Activated T-helper 17 cell treated with anti-CD3 and anti-CD28 coated beads, Interleukin-2, amount 50 U/mL, for 72 hours (primary cell): ENCODE measurements at places on chromosomes 7 and 10.

GRCh38 chr10:88866454-88866853 is 13.6 kb upstream of the STAMBPL1 start:
- H3K4me3 ChIP-seq: no peak overlapping the region
- no peak overlapping the region for H3K27ac ChIP-seq
- no peak for ATAC-seq
- no peaks in the 10 kb centered on the region for H3K4me1 ChIP-seq
- no peaks in the 10 kb centered on the region for H3K36me3 ChIP-seq

DNA sequence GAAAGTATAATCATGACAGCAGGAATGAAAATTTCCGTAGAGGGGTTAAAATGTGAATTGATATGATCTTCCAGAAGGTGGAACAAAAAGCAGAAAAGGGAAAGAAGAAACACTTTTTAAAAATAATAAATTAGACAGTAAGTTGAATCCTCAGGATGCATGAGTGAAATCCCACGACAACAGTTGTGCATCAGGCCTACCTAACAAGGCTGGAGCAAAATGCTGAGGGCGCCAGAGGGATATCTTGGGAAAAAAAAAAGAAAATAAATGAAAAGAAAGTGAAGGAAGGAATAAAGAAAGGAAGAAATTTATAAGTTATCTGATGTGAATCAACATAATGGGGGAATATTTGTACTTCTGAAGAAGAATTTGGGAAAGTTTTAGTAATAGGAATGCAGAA is 13.0 kb upstream of the HUS1 start:
- peak overlapping the region; percentile 91 for H3K4me3 ChIP-seq
- ATAC-seq: no peak
- no peaks in the 10 kb centered on the region for H3K27me3 ChIP-seq
- peak overlapping the region; percentile 89 for H3K27ac ChIP-seq

- peaks cover 3% of the 10 kb centered on the region for H3K4me1 ChIP-seq
- peaks cover 53% of the 10 kb centered on the region for H3K36me3 ChIP-seq
- no peak overlapping the region for H3K4me3 ChIP-seq
- ATAC-seq: no peak
Measured at GRCh38 chr7:143387156-143387975, 6.2 kb downstream of the ZYX start.

GRCh38 chr10:5526691-5527331 is 2.0 kb downstream of the CALML3 start:
- no peak overlapping the region for H3K27ac ChIP-seq
- no peaks in the 10 kb centered on the region for H3K36me3 ChIP-seq
- no peaks in the 10 kb centered on the region for H3K4me1 ChIP-seq
- no peak for ATAC-seq
- no peaks in the 10 kb centered on the region for H3K27me3 ChIP-seq

- peaks cover 14% of the 10 kb centered on the region for H3K27me3 ChIP-seq
- H3K4me3 ChIP-seq: no peak overlapping the region
- H3K27ac ChIP-seq: no peak overlapping the region
- peaks cover 3% of the 10 kb centered on the region for H3K4me1 ChIP-seq
- ATAC-seq: no peak
Measured at GRCh38 chr10:100567826-100568225, 32.1 kb downstream of the HIF1AN start.

GRCh38 chr10:12841826-12842225 is 159.7 kb downstream of the CCDC3 start:
- peaks cover 6% of the 10 kb centered on the region for H3K27me3 ChIP-seq
- no peaks in the 10 kb centered on the region for H3K4me1 ChIP-seq
- H3K4me3 ChIP-seq: no peak overlapping the region
- ATAC-seq: no peak
- no peaks in the 10 kb centered on the region for H3K36me3 ChIP-seq

- no peak overlapping the region for H3K4me3 ChIP-seq
- peaks cover 7% of the 10 kb centered on the region for H3K4me1 ChIP-seq
- no peak overlapping the region for H3K27ac ChIP-seq
- no peak for ATAC-seq
- H3K27me3 ChIP-seq: peaks cover 46% of the 10 kb centered on the region
- no peaks in the 10 kb centered on the region for H3K36me3 ChIP-seq
Measured at GRCh38 chr7:22546769-22547168, 46.8 kb upstream of the STEAP1B start.

GRCh38 chr7:22060197-22060596 is 114.5 kb upstream of the CDCA7L start:
- H3K27ac ChIP-seq: no peak overlapping the region
- H3K4me3 ChIP-seq: no peak overlapping the region
- peaks cover 33% of the 10 kb centered on the region for H3K27me3 ChIP-seq
- no peaks in the 10 kb centered on the region for H3K4me1 ChIP-seq
- no peak for ATAC-seq
- no peaks in the 10 kb centered on the region for H3K36me3 ChIP-seq
